Hematopoietic multipotent progenitor cell treated with erythropoietin and hydrocortisone succinate and interleukin-3 and kit ligand, for 4 days (in vitro differentiated cells): ENCODE measurements at places on chromosomes 11 and 22.

GRCh38 chr22:36991206-36991605 lies 28.0 kb downstream of the TST start:
- DNase-seq = peak; percentile 64

DNA sequence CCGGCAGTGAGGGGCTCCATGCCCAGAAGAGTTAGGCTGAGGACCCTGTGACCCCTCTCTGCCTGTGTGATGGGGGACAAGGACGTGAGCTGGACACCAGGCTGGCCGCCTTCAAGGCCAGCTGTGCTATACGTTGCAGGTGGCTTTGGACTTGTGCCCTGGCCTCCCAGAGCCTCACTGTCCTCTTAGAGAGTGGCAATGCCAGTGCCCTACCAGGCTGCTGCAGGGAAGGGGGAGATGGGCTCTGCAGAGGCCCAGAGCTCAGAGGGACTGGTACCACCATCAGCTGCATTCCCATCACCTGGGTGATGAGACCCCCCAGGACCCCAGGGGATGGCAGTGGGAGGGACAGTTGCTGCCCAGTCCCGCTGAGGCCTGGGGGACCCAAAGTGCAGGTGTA lies 90.4 kb upstream of the SHISAL1 start:
- DNase-seq = no peak

DNA sequence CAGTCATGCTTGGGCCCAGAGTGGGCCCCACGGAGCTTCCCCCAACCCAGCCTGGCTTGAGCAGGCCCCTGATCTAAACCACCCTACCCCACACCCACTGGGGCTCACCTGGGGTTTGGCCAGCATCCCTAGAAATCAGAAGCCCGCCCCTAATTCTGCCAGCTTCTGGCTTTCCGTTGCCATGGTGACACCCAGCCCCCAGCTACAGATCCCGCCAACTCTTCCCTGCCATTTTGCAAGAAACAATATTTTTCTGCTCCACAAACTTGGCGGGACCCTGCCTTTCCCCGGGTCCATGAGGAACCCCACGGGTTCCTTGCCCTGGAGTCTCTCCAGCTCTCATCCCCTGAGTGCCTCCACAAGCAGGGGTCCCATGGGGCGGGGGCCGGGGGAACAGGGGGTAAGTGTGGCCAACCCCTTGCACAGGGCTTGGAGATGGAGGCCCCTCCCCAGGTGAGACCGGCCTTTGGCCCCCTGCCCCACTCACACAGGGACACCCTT lies 90.0 kb downstream of the CDKN1C start:
- no peak for DNase-seq

GRCh38 chr11:72609045-72609444 lies 65.2 kb downstream of the PDE2A start:
- DNase-seq = peak; percentile 74
